ENCODE measurements at places on chromosomes 1 and 21.
A peak's percentile ranks its signal among the peaks of the same experiment; 100 is the strongest.

DNA sequence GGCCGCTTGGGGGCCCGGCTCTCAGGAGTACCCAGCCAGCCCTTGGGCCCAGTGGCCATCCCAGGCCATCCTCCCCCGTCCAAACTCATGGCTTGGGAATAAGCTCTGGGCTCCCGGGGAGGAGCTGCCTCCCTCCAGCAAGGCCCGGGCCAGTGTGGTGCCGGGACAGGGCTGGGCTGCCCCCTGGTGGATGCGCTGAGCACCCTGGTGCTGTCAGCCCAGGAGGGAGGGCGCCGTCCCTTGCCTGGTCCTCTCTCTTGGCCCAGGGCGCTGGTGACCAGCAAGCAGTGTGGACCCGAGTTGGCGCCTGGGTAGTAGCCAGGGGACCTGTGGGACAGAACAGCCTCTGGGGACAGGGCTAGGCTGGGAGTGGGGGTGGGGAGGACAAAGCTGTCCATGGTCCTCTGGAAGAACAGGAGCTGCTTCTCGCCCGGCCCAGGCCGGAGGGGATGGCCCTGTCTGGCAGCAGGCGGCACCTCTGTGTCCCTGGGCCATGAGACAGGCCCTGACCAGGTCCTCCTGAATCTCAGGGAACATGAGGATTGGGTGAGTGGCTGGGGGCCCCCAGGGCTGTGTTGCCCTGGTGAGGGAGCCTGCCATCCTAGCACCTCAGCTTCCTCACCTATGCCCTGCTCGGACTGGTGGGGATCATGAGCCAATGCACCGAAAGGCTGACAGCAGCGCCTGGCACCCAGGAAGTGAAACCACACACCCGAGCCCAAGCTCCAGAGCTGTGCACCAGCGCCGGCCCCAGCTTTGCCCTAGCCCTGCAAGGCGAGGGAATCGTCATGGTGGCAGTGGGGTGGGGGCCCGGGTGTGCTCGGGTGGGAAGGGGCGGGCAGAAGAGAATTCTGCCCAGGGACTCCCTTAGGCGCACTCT lies 9.4 kb downstream of the MORN1 start:
- DNase-seq = peak; percentile 62

DNA sequence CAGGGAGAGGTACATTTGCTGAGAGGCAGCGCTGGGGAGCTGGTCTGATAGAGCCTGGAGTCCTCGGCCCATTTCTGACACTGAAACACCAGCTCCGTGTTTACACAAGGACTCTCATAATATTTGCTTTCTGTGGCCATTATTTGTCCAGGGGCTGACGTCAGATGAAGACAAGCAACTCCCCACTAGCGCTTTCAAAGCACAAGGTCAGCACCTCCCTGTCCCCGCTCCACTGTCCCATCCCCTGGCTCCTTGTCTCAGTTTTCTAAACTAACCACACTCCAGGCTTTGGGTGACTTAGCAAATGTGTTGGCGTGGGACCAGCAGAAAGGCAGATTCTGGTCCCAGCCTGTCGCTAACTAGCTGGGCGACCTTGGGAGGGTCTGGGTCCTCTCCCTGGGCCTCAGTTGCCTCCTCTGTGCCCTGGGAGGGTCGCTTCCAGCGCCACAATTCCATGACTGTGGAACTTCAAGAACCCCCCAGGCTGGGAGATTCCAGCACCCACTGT lies 37.4 kb upstream of the ZBTB40 start:
- DNase-seq = peak; percentile 74

- no peak for DNase-seq
Observed at GRCh38 chr1:110513511-110513910, 5.5 kb downstream of the KCNA10 start.

GRCh38 chr1:24418898-24419628 lies 3.5 kb downstream of the NIPAL3 start:
- no peak for DNase-seq

DNA sequence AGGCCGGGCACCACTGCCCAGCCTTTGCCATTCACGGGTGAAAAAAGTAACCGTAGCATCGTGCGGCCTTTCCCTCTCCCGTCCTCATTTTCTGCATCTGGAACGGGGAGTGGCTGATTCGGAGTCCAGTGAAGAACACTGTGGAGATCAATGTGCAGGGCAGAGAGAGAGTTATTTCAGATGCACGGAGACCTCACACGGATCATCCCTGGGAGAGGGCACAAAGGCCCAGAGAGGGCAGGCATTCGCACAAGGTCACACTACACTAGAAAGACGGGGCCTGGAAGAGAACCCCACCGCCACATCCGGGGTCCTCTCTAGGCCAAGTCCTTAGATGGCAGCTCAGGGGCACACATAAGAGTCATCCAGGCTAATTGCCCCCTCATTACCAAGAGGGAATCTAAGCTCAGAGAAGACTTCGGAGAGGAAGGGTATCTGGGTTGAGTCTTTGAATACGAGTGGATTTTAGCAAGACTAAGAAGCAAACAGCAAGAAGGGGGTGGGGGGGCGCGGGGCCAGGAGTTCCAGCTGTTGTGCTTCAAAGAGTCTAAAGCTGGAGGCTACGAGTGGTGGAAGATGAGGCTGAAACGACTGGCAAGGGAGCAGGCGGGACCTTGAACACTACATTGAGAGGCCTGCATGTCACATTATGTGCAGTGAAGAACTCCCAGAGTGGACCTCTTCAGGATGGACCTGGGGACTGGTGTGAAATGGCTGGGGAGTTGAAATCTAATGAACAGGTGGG lies 857 bp downstream of the GPX7 start:
- DNase-seq = peak; percentile 24

- DNase-seq = no peak
Observed at GRCh38 chr1:18458133-18459092, 22.3 kb upstream of the KLHDC7A start.

GRCh38 chr1:213533125-213533524 lies 454.6 kb upstream of the PROX1 start:
- no peak for DNase-seq

- DNase-seq = no peak
Observed at GRCh38 chr1:190904091-190904695, 426.5 kb upstream of the BRINP3 start.

DNA sequence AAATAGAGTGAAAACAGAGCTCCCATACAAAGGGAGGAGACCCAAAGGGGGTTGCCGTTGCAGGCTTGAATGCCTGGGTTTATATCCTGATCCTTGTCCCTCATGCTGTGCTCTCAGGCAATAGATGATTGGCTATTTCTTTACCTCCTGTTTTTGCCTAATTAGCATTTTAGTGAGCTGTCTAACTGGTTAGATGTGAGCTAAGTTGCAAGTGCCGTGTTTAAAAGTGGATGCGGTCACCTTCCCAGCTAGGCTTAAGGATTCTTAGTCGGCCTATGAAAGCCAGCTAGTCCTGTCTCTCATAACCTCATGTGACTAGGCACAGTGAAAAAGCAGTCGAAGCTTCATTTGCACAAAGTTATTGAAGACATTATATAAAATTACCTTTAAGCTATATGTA lies 356.7 kb upstream of the TMPRSS15 start:
- no peak for DNase-seq

- DNase-seq = peak; percentile 86
Observed at GRCh38 chr1:3772027-3772714, 378 bp upstream of the SMIM1 start.

DNA sequence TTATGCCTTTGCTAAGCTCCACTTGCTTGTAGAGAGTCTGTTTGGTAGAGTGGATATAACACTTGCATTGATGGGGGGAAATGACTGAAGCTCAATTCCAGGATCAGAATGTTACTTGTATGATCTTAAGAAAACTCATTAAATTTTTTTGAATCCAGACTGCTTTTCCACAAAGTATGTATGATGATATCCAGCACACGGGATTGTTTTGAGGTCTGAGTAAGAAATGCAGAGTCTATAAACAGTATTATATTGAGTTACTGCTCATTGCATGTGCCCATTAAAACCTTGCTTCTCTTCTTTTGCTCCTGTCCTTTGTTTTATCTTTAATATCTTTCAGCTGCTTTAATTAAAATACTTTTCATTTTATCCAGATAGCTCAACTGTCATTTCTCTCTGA lies 570.4 kb upstream of the ZRANB2 start:
- no peak for DNase-seq

- peak; percentile 88 for DNase-seq
Observed at GRCh38 chr1:9593492-9594465, 5.1 kb downstream of the TMEM201 start.

DNA sequence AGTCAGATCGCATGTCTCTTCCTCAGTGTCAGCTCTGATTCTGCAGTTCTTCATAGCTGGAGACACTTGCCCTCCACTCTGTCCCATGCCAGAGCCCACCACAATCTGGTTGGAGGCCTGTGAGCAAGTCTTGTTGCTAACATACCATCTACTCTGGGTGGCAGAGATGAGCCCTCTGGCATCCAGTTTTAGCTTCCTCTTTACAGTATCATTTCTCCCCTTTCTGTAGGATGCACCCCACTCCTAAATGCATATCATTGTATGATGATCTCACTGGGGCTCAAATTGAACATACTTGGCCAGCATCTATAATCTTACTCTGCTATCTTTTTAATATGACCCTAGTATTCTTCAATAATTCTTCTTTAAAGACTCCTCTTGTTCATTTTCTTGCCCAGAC lies 16.9 kb downstream of the PCNX2 start:
- DNase-seq = no peak

GRCh38 chr1:4461726-4462290 lies 192.6 kb upstream of the AJAP1 start:
- DNase-seq = no peak

DNA sequence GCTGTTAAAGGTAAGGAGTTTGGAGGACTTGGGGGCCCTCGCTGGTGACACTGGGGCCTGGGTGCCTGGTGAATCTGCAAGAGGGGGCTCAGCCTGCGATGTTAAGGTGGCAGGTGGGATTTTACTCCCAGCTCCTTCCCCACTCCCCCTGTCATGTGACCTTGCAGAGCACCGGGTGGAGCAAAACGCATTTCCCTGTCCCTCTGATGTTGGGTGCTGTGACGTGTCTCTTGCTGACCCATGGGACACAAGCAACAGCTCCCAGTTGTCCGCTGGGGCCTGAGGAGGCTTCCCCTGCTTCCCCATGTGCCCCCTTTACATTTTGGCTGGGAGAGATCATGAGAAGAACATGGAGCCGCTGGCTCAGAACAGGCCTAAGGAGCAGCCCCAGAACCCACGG lies 319.0 kb downstream of the MATN1 start:
- DNase-seq = no peak

DNA sequence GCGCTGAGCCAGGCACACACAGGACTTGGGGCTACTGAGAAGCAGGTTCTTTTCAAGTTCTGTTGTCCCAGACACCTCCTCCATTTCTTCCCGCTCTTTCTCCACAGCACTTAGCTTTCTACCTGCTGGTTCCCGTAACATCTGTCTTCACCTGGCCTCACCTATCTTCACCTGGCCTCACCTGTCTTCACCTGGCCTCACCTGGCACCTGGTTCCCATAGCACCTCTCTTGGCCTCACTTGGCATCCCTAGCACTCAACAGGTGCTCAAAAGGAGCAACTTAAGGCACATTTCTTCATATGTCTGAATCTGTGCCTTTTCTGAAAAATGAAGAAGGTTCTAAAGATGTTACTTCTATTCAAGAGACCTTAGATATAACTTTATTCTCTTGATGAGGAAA lies 10.4 kb downstream of the KCNK1 start:
- no peak for DNase-seq

GRCh38 chr1:66343569-66344325 lies 190.2 kb upstream of the SGIP1 start:
- no peak for DNase-seq
